B cell (primary cell): ENCODE measurements at places on chromosomes 2 and 18.
A peak's percentile ranks its signal among the peaks of the same experiment; 100 is the strongest.

DNA sequence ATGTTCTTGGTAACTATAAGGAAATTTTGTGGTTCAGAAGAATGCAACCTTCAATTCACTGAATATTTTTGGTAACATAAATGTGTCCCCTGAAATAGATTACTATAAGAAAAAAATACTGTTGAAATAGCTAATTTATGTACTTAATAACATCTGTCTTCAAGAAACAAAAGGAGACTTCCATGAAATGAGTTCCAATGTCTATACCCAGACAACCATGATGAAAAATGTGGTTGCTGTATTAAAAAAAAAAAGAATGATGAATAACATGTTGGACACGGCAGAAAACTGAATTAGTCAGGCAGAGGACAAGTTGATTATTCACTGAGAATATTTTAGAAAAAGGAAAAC, 98.5 kb downstream of the TACR1 start:
- no peak overlapping the region for H3K4me3 ChIP-seq
- no peaks in the 10 kb centered on the region for H3K4me1 ChIP-seq
- no peaks in the 10 kb centered on the region for H3K27me3 ChIP-seq
- no peak for DNase-seq
- H3K36me3 ChIP-seq: no peaks in the 10 kb centered on the region

- H3K27me3 ChIP-seq: no peaks in the 10 kb centered on the region
- H3K27ac ChIP-seq: peak overlapping the region; percentile 97
- peaks cover 10% of the 10 kb centered on the region for H3K4me1 ChIP-seq
- peak overlapping the region; percentile 93 for H3K4me3 ChIP-seq
- peaks cover 21% of the 10 kb centered on the region for H3K36me3 ChIP-seq
These were observed 592 bp downstream of the ZNF397 start for GRCh38 chr18:35241448-35241804.

- H3K36me3 ChIP-seq: no peaks in the 10 kb centered on the region
- no peak for DNase-seq
- no peak overlapping the region for H3K27ac ChIP-seq
- no peaks in the 10 kb centered on the region for H3K4me1 ChIP-seq
- H3K4me3 ChIP-seq: no peak overlapping the region
These were observed 4.5 kb downstream of the GBX2 start for GRCh38 chr2:236163471-236164200.

GRCh38 chr2:66872986-66873754, 438.2 kb downstream of the MEIS1 start:
- H3K36me3 ChIP-seq: no peaks in the 10 kb centered on the region
- H3K27me3 ChIP-seq: no peaks in the 10 kb centered on the region
- H3K27ac ChIP-seq: no peak overlapping the region

- H3K27ac ChIP-seq: no peak overlapping the region
- H3K4me3 ChIP-seq: no peak overlapping the region
- H3K4me1 ChIP-seq: peaks cover 16% of the 10 kb centered on the region
- no peaks in the 10 kb centered on the region for H3K27me3 ChIP-seq
- H3K36me3 ChIP-seq: no peaks in the 10 kb centered on the region
These were observed 3.6 kb upstream of the INO80C start for GRCh38 chr18:35501369-35501768.

DNA sequence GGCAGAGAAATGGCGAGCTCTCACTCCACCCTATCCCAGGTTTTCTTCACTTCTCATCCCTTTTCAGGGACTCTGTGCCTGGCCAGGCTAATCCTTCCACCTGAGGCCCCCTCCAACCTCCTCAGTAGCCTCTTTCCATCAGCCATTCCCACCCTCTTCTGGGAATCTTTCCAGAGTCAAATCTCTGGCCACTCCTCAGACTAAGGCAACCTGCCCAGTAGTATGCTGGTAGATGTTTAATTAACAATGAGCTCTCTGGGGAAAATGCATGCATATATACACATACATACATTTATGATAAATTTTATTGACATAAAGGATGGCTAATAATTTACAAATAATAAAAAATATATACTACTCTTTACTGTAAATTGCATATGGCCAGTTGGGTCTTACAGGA, 11.4 kb upstream of the ASPRV1 start:
- no peaks in the 10 kb centered on the region for H3K27me3 ChIP-seq
- no peak overlapping the region for H3K27ac ChIP-seq
- no peaks in the 10 kb centered on the region for H3K4me1 ChIP-seq
- no peak overlapping the region for H3K4me3 ChIP-seq

- no peak overlapping the region for H3K4me3 ChIP-seq
- H3K27ac ChIP-seq: no peak overlapping the region
- H3K27me3 ChIP-seq: no peaks in the 10 kb centered on the region
- no peaks in the 10 kb centered on the region for H3K36me3 ChIP-seq
- H3K4me1 ChIP-seq: no peaks in the 10 kb centered on the region
These were observed 269.0 kb downstream of the CDCA7 start for GRCh38 chr2:173623438-173624319.

- H3K27ac ChIP-seq: no peak overlapping the region
- no peaks in the 10 kb centered on the region for H3K36me3 ChIP-seq
- no peak for DNase-seq
- no peak overlapping the region for H3K4me3 ChIP-seq
- H3K27me3 ChIP-seq: no peaks in the 10 kb centered on the region
- H3K4me1 ChIP-seq: peaks cover 6% of the 10 kb centered on the region
These were observed 27.7 kb upstream of the SMCHD1 start for GRCh38 chr18:2627821-2628276.

DNA sequence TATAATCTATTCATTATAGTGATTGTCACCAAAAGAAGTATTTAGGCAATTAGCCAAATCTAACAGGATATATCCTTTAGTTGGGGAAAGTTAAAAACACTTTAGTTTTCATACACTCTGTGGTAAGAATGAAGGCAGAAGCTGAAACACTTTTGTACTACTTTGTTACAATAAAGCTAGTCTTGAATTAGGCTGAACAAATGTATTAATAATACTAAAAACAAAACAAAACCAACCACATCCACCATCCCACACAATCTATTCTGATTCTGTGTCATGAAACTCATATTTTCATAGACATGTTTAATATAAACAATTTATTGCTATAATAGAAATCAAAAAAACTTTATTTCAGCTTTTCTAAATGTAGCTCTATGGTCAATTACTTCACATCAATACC, 508.8 kb downstream of the ZEB2 start:
- no peaks in the 10 kb centered on the region for H3K27me3 ChIP-seq
- DNase-seq: no peak
- no peaks in the 10 kb centered on the region for H3K4me1 ChIP-seq
- no peaks in the 10 kb centered on the region for H3K36me3 ChIP-seq

GRCh38 chr2:106160786-106161261, 33.3 kb downstream of the UXS1 start:
- peak overlapping the region; percentile 92 for H3K27ac ChIP-seq
- peaks cover 68% of the 10 kb centered on the region for H3K4me1 ChIP-seq
- H3K27me3 ChIP-seq: no peaks in the 10 kb centered on the region
- H3K36me3 ChIP-seq: peaks cover 3% of the 10 kb centered on the region
- DNase-seq: peak; percentile 65

GRCh38 chr2:37786854-37787253, 115.4 kb upstream of the CDC42EP3 start:
- no peaks in the 10 kb centered on the region for H3K27me3 ChIP-seq
- no peak overlapping the region for H3K4me3 ChIP-seq
- H3K4me1 ChIP-seq: no peaks in the 10 kb centered on the region
- H3K27ac ChIP-seq: no peak overlapping the region
- DNase-seq: no peak

- H3K36me3 ChIP-seq: no peaks in the 10 kb centered on the region
- DNase-seq: no peak
- no peak overlapping the region for H3K27ac ChIP-seq
- no peaks in the 10 kb centered on the region for H3K4me1 ChIP-seq
- no peaks in the 10 kb centered on the region for H3K27me3 ChIP-seq
These were observed 14.3 kb upstream of the RAPH1 start for GRCh38 chr2:203549406-203549805.

DNA sequence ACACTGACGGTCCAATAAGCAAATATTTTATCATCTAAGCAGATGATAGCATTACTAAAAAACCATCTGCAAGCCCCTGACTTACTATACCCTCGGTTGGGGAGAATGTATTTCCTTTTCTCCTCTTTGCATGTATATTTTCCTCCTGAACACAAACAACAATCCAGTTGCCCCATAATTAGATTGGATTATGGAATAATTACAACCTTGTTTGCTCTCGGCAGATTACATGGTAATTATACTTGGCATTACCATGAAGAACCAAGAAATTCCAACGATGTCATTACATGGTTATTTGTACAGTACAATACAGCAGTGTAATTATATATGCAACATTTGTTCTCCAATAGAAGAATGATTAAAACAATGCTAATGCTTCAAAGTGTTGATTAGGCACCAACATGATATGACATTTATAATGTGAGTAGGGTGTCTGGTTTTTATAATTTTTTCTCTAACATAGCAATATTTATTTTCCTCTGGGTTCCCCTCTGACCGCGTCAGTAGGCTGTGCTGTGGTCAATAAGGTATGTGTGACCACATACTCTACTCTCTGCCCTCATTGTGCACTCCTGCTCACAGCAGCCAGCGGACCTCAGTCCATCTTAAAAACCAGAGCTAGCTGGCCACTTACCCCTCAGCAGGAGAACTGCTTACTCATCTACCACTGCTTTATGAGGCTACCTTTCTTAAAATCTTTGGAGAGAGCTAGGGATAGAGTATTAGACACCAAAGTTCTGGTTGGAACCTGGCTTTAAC, 176.1 kb downstream of the INSIG2 start:
- no peak overlapping the region for H3K4me3 ChIP-seq
- DNase-seq: no peak
- H3K27ac ChIP-seq: no peak overlapping the region
- peaks cover 5% of the 10 kb centered on the region for H3K27me3 ChIP-seq

- H3K27ac ChIP-seq: no peak overlapping the region
- no peaks in the 10 kb centered on the region for H3K36me3 ChIP-seq
- H3K27me3 ChIP-seq: no peaks in the 10 kb centered on the region
- H3K4me3 ChIP-seq: no peak overlapping the region
These were observed 698.1 kb upstream of the CDH2 start for GRCh38 chr18:28875059-28875458.

DNA sequence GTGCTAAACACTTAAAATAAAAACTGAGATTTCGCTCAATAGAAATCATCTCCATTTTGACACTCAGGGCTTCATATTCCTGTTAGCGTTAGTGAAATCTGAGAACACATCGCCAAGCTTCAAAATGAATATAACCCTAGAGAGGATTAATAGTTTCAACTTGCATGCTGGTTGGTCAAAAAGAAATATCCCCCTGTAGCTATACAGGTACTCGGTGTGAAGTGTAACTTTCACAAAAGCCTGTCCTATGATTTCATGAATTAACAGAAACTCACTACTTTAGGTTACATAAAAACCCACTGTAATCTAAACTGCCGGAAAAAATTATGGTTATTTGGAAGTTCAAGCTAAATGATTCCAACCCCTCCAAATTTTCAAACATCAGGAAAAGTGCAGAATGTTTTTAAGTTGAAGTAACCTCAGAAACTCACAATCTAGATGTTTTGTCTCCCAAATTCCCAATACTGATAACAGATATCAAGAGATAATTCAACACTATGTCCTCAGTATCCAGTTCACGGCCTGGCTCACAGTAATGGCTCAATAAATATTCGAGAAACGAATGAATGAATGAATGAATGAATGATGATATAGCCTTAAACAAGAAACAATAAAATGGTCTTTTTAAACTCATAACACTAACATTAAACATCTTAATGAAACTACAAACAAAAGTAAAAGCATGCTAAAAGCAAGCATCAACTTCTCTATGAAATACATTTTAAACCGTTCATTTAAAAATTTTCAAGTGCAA, 2.5 kb downstream of the TLK1 start:
- H3K36me3 ChIP-seq: no peaks in the 10 kb centered on the region
- no peak overlapping the region for H3K4me3 ChIP-seq
- no peak for DNase-seq
- H3K27me3 ChIP-seq: no peaks in the 10 kb centered on the region
- H3K4me1 ChIP-seq: peaks cover 48% of the 10 kb centered on the region

GRCh38 chr2:124610866-124611265, 585.8 kb downstream of the CNTNAP5 start:
- no peaks in the 10 kb centered on the region for H3K36me3 ChIP-seq
- no peak overlapping the region for H3K4me3 ChIP-seq
- H3K27ac ChIP-seq: no peak overlapping the region
- no peak for DNase-seq
- no peaks in the 10 kb centered on the region for H3K27me3 ChIP-seq

DNA sequence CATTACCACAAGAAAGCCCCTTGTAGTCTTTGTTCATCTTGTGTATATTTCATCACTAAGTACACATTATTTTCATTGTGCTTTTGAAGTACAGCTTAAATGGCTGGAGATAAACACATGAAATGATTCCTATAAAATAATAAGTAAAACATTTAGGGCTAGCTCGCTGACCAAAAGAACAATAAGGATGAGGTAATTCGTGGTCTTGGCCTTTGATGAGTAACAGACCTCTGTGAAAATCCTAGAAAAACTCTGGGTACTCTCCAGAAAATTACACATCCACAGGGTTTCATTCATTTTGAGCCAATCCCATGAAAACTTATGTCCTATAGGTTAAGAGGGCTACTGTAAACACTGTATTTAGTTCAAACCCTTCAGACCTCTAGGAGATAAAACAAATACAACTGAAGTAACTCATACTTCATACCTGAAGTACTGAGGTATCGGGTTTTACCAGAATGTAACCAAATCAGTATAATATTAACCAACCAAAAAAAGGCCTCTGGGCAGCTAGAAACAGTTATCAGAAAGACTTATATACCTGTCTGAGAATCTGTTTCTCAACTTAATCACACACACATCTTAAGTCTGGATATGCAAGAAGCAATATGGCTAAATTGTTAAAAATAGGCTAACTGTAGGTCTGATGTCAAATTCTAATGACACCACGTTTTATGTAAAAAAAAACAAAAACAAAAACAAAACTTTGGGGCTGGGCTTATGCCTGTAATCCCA, 31.0 kb downstream of the CFAP36 start:
- no peak for DNase-seq
- H3K36me3 ChIP-seq: peaks cover 40% of the 10 kb centered on the region
- no peak overlapping the region for H3K4me3 ChIP-seq

GRCh38 chr2:197414515-197414914, 20.3 kb downstream of the SF3B1 start:
- peaks cover 76% of the 10 kb centered on the region for H3K36me3 ChIP-seq
- no peaks in the 10 kb centered on the region for H3K27me3 ChIP-seq
- H3K27ac ChIP-seq: no peak overlapping the region
- no peak for DNase-seq

- no peak overlapping the region for H3K4me3 ChIP-seq
- no peak overlapping the region for H3K27ac ChIP-seq
- no peaks in the 10 kb centered on the region for H3K4me1 ChIP-seq
- H3K27me3 ChIP-seq: peaks cover 5% of the 10 kb centered on the region
These were observed 1.3 kb downstream of the TWIST2 start for GRCh38 chr2:238848976-238849853.

DNA sequence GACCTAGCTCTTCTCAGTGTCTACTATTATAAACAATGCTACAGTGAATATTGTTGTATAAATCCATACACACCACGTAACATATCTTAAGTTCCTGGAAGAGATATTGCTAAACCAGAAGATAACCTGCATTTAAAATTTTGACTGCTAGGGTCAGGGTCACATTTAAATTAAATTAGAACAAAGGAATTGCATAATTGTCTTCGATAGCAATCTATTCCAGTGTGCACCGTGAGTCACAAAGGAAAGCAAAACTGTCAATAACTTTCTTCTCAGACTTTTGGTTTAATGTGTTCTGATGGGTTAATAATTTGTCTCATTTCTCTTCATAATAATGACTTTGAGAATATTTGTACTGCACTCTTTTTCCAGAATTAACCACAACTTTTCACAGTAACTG, 4.2 kb downstream of the GEN1 start:
- DNase-seq: no peak
- H3K36me3 ChIP-seq: peaks cover 5% of the 10 kb centered on the region
- H3K27ac ChIP-seq: no peak overlapping the region
- no peak overlapping the region for H3K4me3 ChIP-seq
- H3K27me3 ChIP-seq: no peaks in the 10 kb centered on the region

GRCh38 chr2:73642338-73643018, at the start of gene NAT8:
TSS of gene NAT8 (minus strand) at chr2:73642422. CDS start at chr2:73641628, 794 bp downstream.
- H3K4me3 ChIP-seq: no peak within 1 kb of the TSS
- H3K27me3 ChIP-seq: no peaks in the 10 kb centered on the region
- H3K4me1 ChIP-seq: no peaks in the 10 kb centered on the region
- no peaks in the 10 kb centered on the region for H3K36me3 ChIP-seq
- H3K27ac ChIP-seq: no peak within 1 kb of the TSS
